ENCODE measurements at places on chromosomes 5 and 9.

DNA sequence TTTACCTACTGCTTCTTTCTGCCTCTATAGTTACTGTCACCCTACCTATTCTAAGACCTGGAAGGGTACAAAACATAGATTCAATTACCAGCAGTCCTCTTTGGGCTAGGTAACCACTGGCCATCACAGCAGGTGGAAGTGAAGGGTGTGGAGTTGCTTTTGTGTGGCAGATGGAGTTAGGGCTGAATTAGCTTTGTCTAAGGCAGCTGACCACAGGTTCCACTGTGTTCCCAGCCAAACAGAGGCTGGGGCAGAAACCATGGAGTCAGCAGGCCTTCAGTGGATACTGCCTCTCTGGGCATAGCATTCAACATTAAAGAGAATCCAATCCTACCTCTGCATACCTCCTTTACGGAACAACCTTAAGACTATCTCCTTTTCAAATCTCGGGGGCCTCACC, 254.2 kb downstream of the RFX3 start:
- DNase-seq: no peak

DNA sequence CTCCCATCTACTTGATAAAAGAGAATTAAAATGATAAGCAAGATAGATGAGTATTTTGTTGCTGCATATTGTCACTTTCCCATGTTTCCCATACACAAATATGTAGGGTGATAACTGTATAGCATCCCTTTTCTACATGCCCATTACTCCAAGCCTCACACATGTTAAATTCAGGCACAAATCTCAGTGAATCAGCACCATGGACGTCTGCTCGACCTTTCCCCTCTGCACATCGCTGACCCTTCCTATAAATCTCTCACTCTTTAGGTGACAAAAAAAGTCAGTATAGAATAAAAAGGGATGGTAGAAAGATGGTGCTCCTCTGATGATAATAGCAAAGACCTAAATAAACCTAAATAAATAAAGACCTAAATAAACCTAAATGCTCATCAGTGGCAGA, 1097.7 kb upstream of the C9orf72 start:
- DNase-seq: no peak

- DNase-seq: no peak
Measured at GRCh38 chr5:157613385-157614245, 38.0 kb upstream of the ADAM19 start.

DNA sequence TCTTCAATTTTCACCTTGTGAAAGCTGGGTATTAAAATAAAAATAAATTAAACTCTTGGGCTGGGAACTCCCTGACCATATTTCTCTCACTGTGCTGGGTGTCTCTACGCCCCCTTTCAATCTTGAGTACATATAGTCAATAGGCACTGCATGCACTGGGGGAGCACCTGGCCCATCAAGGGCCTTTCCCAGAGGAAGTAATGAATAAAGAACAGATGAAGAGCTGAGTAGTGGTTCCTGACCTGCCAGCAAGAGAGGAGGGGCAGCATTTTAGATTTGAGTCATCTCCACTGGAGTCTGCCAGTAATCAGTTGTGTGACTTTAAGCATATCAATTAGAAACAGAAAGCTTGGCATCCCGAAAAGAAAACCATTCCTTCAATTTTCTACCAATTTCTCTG, 6.2 kb downstream of the MAPKAP1 start:
- no peak for DNase-seq

GRCh38 chr5:179668391-179668790, 12.4 kb downstream of the CBY3 start:
- no peak for DNase-seq

DNA sequence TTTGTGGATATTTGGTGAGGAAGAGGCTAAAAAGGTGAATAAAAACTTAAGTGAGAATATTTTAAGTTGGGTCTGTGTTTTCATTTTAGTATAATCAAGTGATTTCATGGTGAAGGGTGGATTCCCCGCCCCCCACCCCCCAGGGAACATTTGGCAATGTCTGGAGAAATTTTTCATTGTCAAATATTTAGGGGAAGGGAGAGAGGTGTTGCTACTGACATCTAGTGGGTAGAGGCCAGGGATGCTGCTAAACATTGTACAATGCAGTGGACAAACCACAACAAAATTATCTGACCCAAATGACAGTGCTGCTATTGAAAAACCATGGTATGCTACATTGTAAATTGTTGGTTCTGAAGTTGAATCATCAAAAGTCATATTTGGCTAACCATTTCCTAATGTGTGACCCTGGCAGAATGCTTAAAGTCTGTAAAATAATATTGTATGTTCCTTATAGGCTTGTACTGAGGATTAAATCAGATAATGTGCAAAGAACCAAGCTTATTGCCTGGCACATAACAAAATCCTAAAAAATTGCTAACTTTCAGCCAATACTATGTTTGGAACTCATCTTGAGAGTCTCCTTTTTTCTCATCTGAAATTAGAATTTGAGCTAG, 5.6 kb downstream of the C5orf24 start:
- DNase-seq: no peak

GRCh38 chr9:108811944-108812343, 43.8 kb downstream of the ACTL7B start:
- no peak for DNase-seq

- DNase-seq: no peak
Measured at GRCh38 chr5:113188436-113188835, 211.8 kb downstream of the DCP2 start.

DNA sequence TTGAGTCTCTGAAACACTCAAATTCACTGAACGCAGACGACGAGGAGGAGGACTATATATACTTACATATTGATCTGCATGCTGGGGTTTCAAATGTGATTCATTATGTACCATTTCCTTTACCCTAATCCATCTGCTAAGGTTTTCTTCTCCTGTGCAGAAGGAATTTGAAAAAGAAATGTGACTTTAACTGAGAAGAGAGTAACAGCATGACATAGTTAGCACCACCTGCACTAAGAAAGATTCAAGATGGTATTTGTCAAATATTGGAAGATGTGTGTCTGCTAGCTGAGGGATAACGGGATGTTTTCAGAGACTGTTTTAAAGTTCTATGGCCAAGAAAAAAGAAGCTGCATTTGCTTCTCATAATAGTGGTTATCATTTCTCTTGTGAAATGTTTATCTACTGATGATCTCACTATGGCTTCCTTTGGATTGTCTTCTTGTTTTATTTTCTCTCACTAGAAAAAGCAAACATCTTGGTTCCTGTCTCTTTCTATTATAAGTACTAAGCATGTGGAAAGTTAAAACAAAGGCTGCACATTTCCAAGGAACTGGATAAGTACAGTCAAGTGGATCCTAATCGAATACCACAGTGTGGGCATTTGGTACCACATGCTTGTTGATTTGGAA, 89.8 kb upstream of the TLE4 start:
- DNase-seq: no peak

DNA sequence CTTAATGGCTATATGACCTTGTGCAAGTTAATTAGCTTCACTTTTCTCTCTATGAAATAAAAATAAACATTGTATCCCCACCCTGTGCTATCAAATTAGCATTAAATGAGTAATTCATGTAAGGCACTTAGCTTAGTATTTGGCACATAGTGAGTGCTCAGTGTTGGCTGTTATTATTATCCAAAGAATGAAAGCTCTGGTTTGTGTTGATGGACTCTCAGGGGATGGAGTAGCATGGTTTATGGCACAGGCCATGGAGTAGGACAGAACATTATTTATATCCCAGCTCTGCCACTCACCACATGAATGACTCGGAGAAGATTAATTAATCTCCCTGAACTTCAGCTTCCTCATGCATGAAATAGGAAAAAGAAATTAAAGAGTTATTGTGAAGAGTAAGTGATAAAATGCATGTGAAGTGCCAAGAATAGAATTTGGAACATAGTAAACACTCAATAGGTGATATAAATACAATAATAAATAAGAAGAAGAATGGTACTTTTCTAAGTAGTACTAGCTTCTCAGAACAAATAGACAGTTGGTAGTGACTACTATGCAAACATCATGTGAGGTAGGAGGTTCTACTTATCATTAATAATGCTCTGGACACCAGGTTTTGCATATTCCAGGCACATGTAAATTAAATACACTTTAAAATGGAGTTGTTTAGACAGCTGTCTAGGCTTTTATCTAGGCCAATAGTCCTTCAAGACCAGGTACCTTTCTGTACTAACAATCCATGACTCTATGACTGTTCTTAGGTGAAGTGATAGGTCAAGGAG, 146.4 kb downstream of the GRIA1 start:
- DNase-seq: no peak

- no peak for DNase-seq
Measured at GRCh38 chr5:15966066-15966640, 213.4 kb downstream of the MARCHF11 start.

GRCh38 chr9:19781240-19781639, 7.6 kb downstream of the SLC24A2 start:
- no peak for DNase-seq

DNA sequence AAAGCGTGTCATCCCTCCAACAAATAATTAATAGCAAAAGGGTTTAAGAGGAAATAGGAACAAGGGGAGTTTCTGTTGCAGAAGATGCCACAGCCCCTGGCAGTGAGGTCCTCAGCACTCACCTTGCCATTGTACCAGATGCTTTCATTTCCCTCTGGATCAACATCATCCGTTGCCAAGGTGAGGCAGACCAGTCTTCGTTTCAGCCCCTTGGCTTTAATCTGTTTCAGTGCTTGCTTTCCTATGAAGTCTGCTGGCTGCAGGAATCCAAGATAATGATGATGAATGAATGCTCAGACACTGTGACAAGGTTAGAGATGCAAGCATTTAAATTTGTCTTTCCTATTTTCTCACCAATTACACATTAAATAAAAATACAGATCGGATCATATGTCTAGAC, 20.0 kb upstream of the ARSB start:
- DNase-seq: no peak

DNA sequence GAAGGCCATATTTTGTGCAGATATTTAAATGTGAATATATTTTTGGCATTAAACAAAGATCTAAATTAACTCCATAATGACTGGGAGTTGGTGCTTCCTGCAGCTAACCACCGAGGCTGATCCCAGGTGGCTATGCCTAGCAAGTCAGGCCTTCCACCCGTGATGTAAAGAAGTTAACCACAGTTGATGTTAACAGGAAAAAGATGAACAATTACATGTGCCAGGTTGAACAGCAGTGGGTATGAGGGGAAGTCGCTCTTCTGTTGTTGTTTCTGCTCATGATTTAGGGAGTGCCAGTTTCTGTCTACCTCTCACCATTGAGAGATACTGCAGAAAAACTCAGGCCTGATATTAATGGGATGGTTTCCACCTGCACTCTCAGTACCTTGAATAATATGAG, 334.3 kb downstream of the EBF1 start:
- DNase-seq: no peak

GRCh38 chr9:126854734-126855133, 5.7 kb upstream of the ZBTB34 start:
- no peak for DNase-seq

GRCh38 chr9:131682261-131682660, 57.6 kb downstream of the RAPGEF1 start:
- no peak for DNase-seq

GRCh38 chr5:98755406-98755805, 18.1 kb upstream of the RGMB start:
- DNase-seq: no peak

DNA sequence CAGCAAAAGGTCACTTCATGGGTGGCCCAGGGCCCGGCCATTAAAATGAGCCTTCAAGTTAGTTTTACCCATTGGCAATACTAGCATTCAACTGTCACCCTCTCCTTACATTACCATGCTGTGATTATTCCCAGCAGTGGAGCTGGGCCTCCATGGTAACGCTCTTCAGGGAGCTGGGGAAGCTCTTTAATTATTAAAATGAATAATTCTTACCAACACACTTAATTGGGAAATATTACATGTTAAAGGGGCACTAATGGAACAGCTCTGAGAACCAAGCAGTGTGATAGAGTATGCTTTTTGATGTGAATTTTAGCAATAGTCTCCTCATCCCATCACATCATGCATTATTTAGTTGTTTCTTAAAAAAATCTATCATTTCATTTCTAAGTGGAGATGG, 187.2 kb downstream of the CEMIP2 start:
- DNase-seq: no peak

- no peak for DNase-seq
Measured at GRCh38 chr9:130780415-130780814, 54.6 kb upstream of the ABL1 start.

DNA sequence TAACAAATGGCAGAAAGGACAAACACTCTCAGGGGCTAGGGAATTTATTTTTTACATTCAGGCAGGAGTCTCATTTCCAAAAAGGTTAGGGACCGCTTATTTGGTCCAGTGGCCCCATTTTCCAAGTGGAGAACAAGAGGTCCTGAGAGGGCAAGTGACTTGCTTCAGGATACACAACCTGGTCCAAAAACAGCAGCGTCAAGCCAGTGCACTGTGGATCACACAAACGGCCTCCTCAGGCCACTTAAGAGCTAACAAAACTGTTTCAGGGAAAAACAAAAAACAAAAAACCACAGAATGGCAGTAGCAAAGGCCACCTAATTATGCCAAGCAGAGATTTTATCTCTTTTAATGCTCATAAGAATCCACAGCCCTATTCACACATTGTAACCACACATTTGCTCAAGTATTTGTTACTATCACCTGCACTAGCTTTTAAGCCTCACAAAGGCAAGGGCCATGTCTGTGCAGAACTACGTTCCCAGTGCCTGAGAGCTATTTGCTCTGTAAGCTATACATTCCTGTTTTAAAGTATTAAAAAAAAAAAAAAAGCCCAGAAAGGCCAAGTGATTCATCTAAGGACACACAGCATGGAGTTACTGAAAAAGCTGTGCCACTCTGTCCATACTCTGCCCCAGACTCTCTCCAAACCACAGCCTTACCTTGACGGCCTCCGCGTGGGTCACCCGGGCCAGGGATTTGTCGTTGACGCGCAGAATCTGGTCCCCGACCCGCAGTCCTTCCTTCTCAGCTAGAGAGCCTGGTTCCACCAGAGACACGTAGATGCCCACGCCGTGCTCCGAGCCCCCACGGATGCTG, 1.5 kb downstream of the WHRN start:
- DNase-seq: no peak

DNA sequence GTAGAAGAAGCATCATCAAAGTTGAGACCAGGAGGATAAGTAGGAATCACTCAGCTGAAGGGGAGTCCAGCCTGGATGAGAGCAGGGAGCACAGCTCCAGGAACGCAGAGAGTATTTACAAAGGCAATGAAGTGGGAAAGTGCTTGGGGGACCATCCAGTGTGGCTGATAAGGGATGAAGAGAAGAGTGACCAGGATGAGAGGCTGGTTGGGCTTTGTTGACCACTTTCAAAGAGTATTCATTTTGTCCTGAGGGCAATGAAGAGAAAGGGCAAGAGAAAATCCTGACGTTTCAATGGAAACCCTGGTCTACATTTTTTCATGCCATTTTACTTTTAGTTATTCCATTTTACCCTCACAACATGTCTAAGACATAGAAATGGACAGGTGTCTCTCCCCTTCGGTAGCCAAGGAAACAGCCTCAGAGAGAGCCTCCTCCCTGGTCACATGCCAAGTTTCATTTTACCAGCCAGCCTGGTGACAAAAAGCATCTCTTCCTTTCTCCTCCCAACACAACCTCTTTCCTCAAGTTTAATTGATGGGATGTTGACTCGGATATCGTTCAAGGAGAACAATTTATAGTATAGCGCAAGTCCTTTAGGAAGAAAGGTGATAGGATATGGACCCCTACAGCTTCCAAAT, 492.7 kb upstream of the CLINT1 start:
- no peak for DNase-seq
